PC-3 (cell line): ENCODE measurements at places on chromosomes 7 and 10. TPM values are rescaled to one million over a fixed set of nuclear protein-coding genes. Genes with fewer than 3 reads are reported as not detected.

MARCHF5 gene
- 6.7 and 7.4 TPM in 2 replicates for total RNA-seq

PHYHIPL gene
- not detected in 2 replicates for total RNA-seq

CPA1 gene
- total RNA-seq, result not detected in 2 replicates

CNPY1 gene
- not detected in 2 replicates for total RNA-seq

RNF133 gene
- total RNA-seq, result 0.26 and 0.69 TPM in 2 replicates

TRIL gene
- total RNA-seq, result 0.12 and 0.29 TPM in 2 replicates

GATA3 gene
- 2.6 and 3.6 TPM in 2 replicates for total RNA-seq

CYP2E1 gene
- 3.3 and 4.2 TPM in 2 replicates for total RNA-seq

R3HCC1L gene
- 11.7 and 15.3 TPM in 2 replicates for total RNA-seq

DNA sequence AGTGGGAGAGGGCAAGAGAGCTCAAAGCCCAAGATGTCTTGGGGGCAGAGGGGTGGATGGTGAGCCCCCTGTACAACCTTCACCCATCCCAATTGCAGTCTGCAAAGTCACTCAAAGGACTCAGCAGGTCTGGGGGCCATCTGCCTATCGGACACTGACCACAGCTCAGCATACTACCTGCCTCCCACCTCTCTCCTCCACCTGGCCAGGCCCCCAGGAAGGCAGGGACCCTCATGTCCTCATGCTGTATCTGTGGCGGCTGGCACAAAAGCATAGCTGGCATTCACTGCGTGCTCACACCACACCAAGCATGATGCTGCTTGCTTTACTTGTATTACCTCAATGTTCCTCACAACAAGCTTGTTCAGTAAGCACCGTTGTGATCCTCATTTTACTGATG, 16.2 kb upstream of the CRHR2 start:
- no peak for DNase-seq

DNA sequence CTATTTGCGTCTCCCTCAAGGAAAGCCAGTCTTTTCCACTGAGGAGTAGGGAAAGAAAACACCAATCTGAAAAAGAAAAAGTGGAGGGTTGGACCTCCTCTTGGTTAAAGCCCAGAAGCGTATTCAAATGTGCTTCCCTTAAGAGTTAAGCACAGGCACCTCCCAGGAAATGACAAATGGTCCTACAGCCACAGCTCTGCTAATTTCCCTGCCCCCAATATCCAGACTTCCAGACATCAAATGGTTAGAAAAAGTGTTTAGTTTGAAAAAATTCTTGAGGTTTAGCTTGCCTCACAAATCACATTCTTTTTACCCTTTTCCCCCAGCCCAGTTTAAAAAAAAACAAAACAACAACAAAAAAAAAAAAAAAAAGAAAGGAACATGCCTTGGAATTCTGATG, 19.0 kb upstream of the COL1A2 start:
- DNase-seq, result no peak

DNA sequence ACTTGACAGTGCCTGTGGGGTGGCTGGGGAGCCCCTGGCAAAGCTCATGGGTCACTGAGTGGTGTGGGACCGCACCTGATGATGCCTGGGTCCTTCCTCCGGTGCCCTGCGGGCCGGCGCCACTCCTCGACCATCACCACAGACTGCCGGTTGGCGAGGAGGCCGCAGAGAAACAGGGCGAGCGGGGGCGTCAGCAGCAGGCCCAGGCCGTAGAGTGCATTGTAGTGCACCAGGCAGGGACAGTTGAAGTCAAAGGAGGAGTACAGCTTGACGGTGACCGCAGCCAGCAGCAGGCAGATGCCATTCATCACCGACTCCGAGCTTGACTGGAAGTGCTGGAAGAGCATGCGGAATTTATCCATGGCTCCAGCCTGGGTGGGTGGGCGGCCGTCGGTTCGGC, 369 bp downstream of the CALHM3 start:
- DNase-seq, result no peak

GRCh38 chr7:2718296-2718965, 30.4 kb downstream of the AMZ1 start:
- DNase-seq, result no peak

DNA sequence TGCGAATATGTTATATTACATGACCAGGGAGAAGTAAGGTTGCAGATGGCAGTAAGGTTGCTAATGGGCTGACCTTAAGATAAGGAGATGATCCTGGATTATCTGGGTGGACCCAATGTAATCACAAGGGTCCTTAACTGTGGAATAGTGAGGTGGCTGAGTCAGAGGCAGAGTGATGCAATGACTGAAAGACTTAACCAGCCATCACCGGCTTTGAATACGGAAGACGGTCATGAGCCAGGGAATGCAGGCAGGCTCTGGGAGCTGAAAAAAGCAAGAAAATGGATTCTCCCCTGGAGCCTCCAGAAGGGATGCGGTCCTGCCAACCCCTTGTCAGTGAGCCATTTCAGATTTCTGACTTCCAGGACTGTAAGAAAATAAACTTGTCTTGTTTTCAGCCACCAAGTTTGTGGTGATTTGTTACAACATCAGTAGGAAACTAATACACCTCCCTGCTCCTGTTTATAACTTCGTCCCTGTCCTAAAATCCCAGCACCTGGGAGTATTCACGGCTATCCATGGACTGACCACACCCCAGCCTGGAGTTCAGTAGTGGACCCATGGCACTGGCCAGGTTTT, 4.6 kb upstream of the C10orf95 start:
- no peak for DNase-seq

DNA sequence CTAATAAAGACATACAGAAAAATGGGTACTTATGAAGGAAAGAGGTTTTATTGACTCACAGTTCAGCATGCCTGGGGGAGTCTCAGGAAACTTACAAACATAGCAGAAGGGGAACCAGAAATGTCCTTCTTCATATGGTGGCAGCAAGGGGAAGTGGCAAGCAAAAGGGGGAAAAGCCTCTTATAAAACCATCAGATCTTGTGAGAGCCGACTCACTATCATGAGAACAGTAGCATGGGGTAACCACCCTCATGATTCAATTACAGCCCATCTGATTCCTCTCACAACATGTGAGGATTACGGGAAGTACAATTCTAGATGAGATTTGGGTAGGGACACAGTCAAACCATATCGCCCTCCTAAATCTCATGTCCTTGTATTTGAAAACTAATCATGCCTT, 1305.4 kb upstream of the SORCS1 start:
- no peak for DNase-seq

DNA sequence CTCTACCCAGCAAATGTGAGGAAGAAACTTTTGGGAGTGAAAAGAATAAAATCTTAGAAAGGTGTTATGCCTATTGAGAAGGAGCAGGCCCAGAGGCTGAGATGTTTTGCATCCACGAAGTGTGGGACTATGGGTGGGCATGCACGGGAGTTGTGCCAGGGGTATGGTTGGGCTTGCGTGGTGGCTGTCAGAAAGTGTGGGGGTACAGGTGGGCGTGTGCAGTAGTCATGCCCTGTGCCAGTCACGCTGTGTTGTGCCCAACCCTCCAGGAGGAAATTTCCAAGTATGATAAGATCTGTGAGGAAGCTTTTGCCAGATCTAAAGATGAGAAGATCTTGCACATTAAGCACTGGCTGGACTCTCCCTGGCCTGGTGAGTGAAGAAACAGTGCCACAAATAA, 52.9 kb upstream of the ZMIZ2 start:
- no peak for DNase-seq

DNA sequence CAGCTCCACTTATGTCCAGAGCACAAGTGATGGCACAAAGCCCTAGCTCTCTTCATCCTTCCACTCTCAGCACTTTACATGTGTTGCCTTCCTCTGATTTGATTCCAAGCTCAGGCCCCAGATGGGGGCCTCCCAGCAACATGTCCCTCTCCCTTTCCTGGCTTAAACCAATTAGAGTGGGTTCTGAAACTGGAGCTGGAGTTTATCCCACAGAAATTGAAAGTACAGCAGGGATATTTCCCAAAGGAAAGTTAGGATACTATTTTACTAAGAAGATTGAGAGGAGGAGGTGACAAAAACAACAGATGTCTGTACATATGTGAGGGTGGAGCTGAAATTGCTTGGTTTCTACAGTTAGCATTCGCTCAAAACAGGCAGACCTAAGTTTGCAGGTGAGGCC, 724.6 kb downstream of the AUTS2 start:
- no peak for DNase-seq

DNA sequence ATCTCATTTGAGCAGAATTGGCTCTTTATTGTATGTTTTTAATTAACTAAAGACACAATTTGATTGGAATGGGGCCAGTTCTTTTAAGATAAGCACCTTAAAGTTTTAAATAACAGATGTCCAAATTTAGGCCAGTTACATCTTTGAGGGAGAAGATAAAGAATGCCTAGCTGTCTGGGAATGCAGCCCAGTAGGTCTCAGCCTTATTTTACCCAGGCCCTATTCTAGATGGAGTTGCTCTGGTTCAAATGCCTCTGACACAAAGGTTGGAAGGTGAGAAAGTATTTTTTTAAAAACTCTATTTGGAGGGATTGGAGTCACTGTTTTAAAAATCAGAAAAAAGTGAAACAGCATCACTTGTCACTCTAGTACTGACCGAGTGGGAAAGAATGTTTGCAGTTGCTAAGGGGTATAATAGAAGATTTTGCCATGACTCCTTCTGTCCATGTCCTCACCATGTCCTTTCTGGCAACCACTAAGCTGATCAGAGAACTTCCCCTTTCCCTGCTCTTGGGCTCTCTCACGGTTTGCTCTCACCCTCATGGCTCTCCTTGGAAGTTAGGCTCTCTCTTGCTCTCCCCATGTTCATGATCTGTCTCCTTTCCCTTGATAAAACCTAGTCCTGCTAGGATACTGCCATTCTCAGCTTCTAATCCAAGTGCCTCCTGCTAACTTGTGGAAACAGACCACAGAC, 238.2 kb upstream of the AGK start:
- DNase-seq, result no peak

GRCh38 chr10:32217216-32217615, 129.7 kb downstream of the EPC1 start:
- no peak for DNase-seq
